ENCODE measurements at places on chromosomes 6 and 20. TPM values are rescaled to one million over a fixed set of nuclear protein-coding genes. Genes with fewer than 3 reads are reported as not detected.

DNA sequence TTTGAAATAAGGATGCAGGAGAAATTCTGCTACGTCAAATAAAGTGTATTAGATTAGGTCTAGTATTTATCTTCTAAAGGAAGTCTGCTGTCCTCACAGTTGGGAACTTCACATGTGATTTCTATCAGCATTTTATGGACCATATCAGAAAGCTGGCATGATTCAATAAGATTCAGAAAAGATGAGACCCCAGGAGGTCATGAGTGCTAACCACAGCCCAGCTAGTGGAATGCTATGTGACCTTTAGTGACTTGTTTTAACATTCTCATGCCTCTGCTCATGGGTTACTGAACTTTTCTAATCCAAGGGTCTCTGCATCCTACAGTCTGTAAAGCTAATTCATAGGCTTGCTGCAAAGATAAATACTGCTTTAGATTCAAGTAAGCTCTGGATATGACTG lies 150.1 kb downstream of the GMPR start:
- no peak for DNase-seq

DNA sequence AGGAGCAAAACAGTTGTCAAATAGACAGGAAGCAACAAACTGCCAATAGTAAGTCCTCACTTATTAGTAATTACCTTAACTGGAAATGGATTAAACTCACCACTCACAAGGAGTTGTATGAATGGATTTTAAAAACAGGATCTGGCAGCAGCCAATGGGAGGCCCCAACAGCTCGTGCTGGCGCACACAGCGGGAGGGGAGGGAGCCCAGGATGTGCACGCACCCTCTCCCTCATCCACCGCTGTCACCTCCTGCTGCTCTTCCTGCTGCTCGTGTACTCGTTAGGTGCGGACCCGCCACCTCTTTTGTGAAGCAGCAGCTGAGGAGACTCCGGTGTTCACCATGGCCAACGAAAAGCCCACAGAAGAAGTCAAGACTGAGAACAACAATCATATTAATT lies at the start of gene SUMO4:
Gene SUMO4 (plus strand): TSS at position 213 of the 400 bp plus-strand sequence. CDS start 130 bp downstream, at position 343.
- DNase-seq: no peak

- DNase-seq: no peak
These were observed 36.9 kb upstream of the SYNCRIP start for GRCh38 chr6:85679445-85680123.

GRCh38 chr6:144661116-144661806 lies 376.1 kb downstream of the UTRN start:
- DNase-seq: no peak

PKIB gene
- 1.8 TPM for total RNA-seq

FAM83C gene
- not detected for total RNA-seq

THBD gene
- 79.8 TPM for total RNA-seq
